ENCODE measurements at places on chromosomes 5 and 9.

DNA sequence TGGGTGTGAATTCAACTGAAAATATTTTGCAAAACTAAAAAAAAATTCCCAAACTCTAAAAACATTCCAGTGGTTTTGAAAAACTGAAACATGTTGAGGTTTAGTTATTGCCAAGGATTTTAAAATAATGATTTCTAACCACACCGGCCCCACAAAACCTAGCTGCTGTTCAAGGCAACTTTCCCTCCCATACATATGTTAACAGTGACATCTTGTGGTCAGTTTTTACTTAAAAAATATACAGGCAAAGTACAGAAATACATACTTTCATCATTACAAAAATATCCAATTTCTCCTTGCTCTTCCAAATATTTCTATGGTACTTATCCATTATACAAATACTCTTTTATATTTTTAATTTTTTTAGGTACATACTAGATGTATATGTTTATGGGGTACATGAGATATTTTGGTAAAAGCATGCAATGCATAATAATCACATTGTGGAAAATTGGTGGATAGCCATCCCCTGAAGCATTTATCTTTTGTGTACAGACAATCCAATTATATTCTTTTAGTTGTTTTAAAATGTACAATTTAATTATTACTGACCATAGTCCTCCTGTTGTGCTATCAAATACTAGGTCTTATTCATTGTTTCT is 34.4 kb upstream of the MRPS30 start:
- H3K36me3 ChIP-seq: no peaks in the 10 kb centered on the region
- H3K27ac ChIP-seq: no peak overlapping the region
- no peak overlapping the region for H3K4me3 ChIP-seq
- H3K27me3 ChIP-seq: peaks cover 15% of the 10 kb centered on the region

- no peak overlapping the region for H3K4me3 ChIP-seq
- H3K27ac ChIP-seq: no peak overlapping the region
- no peak for DNase-seq
Measured at GRCh38 chr5:32110111-32110696, 63.9 kb downstream of the GOLPH3 start.

DNA sequence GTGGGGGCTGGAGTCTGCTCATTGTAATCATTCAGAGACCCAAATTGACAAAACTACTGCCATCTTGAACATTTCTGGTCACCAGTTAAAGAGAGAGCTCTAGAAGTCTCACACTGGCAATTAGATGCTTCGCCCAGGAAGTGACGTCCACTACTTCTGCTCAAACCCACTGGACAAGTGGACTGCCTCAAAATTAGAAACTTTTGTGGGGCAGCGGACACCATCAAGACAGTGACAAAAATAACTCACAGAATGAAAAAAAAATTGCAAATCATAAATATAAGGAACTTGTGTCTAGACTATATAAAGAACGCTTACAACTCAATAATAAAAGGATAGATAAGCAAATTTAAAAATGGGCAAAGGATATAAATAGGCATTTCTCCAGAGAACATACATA is 9.8 kb upstream of the SLC46A2 start:
- no peak overlapping the region for H3K4me3 ChIP-seq
- no peak for DNase-seq
- peaks cover 8% of the 10 kb centered on the region for H3K4me1 ChIP-seq
- peaks cover 29% of the 10 kb centered on the region for H3K27me3 ChIP-seq

- H3K27me3 ChIP-seq: peaks cover 5% of the 10 kb centered on the region
- no peak overlapping the region for H3K4me3 ChIP-seq
- no peaks in the 10 kb centered on the region for H3K36me3 ChIP-seq
- no peak overlapping the region for H3K27ac ChIP-seq
- no peak for DNase-seq
- H3K4me1 ChIP-seq: no peaks in the 10 kb centered on the region
Measured at GRCh38 chr5:123156577-123157296, 67.7 kb downstream of the PRDM6 start.

DNA sequence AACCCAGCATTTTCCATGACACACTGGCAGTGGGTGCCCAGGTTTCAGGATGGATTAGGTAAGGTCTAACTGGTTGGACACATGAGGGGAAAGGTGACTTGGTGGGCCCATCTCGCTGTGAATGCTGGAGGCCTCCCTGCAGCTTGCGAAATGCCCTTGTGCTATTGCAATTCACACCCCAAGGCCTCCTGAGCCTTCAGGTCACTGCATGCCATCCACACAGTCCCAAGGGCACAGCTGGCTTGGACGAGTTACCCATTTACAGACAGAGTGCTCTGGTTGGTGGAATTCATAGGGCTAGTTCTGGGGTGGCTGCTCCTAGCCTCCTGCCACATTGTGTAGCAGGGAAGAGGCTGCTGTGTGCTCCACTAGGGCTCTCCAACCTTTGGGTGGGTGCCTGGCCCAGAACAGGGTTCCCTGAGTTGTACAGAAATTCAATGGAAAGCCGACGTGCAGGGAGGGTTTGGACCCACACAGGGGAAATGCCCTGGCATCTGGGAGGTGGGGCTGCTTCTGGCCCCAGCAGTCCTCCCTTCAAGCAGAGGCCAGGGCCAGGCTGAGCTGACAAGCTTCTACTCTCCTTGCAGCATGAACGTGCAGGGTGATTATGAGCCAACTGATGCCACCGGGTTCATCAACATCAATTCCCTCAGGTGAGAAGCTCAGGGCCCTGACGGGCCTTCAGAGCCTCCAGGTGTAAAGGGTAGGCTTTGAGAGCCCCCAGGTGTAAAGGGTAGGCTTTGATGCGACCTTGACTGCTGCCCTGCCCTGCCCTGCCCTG is 54.3 kb downstream of the ASS1 start:
- H3K27me3 ChIP-seq: peaks cover 5% of the 10 kb centered on the region
- H3K36me3 ChIP-seq: no peaks in the 10 kb centered on the region
- H3K27ac ChIP-seq: no peak overlapping the region
- no peak overlapping the region for H3K4me3 ChIP-seq
- H3K4me1 ChIP-seq: no peaks in the 10 kb centered on the region
- DNase-seq: no peak

DNA sequence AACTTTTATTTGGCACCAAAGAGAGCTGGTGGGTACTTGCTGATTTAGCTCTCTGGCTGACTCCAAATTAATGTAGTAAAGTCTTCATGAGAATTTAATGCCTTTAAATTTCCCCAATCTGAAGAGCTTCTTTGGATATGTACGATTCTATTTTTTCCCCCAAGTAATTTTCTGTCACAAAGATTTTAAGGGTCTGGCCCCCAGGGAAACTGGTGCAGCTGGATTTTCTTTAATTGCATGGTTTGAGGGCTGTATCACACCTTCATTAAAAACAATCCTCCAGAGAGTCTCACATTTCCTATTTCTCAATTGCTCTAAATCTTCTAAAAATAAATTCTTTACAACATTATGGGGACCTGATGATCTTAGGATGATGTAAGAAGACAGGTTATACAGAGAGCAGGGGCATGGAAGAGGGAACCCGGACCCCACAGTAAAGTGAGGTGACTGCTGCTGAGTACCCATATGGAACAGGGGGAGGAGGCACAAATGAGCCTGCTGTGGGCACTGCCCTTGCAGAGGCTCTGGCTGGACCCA is 158.9 kb downstream of the ENTREP1 start:
- DNase-seq: no peak
- H3K27ac ChIP-seq: no peak overlapping the region
- no peaks in the 10 kb centered on the region for H3K4me1 ChIP-seq
- no peaks in the 10 kb centered on the region for H3K27me3 ChIP-seq
- no peak overlapping the region for H3K4me3 ChIP-seq
- H3K36me3 ChIP-seq: no peaks in the 10 kb centered on the region
